ENCODE measurements at places on chromosomes 3 and 15. TPM values are rescaled to one million over a fixed set of nuclear protein-coding genes. Genes with fewer than 3 reads are reported as not detected.

DNA sequence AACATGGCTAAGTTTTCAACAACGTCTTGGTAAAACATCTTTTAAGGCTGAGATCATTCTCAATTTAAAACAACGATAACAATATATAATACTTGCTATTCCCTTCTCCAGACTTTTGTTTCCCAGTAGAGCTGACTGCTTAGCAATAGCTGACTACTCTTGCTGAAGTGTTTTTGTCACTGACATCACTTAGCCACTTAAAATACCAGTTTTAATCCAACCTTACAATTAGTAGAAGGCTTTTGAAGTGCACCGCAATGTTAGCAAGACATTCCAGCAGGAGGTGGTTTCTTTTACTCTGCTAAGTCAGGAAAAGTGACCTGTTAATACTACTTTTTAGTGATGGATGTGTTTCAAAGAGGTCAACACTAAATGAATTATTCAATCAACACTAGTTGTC is 28.7 kb upstream of the GBE1 start:
- no peak for DNase-seq

The GP5 gene
- 0.07 TPM for total RNA-seq

- no peak for DNase-seq
Measured at GRCh38 chr3:53830944-53831343, 15.3 kb downstream of the CHDH start.

GRCh38 chr15:73051391-73051806 is 864 bp upstream of the NEO1 start:
- no peak for DNase-seq

DNA sequence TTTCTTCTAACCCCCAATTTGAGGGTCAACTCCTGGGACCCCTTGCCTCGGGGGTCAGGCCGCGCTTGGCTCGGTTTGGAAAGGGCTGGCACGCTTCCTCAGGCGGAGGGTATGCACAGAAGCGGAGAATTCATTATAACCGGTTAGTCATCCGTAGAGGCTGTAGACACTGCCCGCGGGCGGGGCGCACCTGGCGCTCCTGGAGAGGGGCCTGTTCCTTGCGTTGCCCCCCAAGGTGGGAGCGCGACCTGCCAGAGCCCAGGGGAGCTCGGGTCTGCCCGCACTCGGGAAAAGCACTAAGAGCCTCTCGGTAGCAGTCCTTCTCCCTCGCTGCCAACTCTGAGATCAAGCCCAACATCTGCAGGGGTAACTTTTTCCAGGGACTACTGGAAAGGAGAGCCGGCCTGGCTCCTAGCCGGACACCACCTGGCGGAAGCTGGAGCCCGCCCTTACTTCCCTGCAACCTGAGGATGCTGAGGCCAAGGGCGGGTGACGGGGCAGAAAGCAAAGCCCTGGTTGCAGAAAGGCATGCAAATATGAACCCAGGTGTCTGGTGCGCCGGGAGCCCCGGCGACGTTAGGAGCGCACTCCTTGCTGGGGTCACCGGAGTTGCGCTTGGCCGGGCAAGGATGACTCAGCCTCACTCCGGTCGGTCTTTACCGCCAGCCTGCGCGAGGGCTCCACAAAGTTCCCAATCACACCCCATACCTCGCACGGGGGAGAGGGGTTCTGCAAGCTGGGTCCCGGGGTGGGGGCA is 1.5 kb upstream of the CACNA2D3 start:
- DNase-seq: peak; percentile 23
